Stimulated activated CD4-positive, alpha-beta T cell treated with anti-CD3 and anti-CD28 coated beads, Interleukin-15, amount 100 ng/mL, for 1 hour (primary cell): ENCODE measurements at places on chromosomes 3 and 15.

DNA sequence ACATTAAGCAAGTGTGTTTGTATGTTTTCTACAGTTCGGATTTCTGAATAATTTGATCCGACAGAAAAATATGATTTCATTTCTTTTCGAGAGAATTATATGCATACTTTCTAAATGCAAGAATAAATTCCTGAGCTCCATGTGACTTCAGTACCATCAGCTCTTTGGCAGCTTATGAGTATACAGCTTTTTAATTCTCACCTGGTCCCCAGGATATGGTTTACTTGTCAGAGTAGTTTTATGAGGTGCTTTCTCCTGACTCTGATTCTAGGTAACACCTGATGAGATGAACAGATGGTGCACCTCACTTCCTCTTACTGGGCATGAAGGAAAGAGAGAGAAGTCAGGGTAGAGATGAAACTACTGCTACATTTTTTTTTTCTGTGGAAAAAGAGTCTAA is 3.1 kb downstream of the HGD start:
- DNase-seq: no peak

DNA sequence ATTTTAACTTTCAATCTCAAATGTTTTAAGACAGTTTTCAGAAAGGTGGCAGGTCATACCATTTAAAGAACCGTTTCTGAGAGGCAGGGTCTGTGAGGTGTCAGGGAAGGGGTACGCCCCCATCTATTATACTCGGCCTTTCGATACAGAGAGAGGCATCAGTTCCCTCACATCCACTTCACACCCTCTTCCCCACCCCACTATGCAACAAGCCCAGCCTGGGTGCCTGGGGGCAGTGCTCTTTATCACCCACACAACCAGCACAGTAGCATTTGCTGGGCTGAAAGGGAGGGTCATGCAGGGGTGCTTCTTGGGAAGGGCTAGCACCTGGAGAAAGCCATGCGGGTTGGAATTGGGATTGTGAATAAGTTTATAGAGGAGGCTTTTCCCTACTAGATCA is 56.0 kb upstream of the KCNMB2 start:
- DNase-seq: no peak

GRCh38 chr3:164732166-164732565 is 346.1 kb downstream of the SI start:
- DNase-seq: no peak

GRCh38 chr3:38129058-38129457 is 7.9 kb downstream of the ACAA1 start:
- DNase-seq: no peak

GRCh38 chr15:29051422-29051821 is 165.6 kb downstream of the APBA2 start:
- DNase-seq: no peak

- no peak for DNase-seq
Measured at GRCh38 chr15:79538527-79538926, 106.4 kb downstream of the MINAR1 start.

DNA sequence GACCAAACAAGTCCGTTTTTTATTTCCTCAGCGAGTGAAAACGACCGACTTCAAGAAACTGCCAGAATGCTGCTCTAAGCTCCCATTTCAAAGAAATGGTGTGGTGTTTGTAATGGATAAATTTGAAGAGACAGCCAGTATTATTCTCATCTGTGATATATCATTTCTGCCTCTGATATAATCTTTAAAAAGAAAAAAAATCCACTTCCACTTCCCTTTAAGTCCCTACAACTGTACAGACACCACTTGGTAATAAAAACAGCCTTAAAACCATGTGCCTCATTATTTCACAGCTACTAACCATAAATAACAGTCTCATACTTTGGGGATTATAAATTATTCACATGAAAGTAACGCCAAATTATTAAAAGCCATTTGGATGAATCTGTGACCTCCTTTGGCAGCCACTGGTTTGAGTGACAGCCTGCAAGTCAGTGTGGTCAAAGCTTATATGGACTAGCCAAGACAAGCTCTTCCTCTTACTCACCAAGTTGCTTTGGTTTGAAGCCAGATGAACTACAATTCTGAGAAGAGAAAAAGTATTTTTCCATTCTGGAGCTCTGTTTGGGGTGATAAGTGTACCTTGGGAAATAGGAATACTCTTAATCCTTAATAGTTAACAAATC is 168.0 kb downstream of the SHOX2 start:
- DNase-seq: no peak

DNA sequence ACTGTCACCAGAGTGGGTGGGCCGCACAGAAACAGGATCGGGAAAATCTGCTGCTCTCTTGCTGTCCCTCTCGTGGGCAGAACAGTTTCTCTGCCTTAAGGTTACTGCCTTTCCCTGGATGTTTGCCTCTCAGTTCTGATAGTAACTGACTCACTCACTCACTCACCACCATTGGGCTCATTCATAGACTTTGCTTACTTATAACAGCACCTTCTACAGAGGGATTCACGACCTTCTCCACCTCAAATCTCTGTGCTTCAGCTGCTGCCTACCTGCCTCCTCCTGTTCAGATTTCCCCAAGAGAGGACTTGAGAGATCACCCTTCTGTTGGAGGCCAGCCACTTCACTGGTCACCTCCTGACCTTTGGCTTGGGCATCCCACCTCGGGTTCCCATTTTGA is 147.7 kb upstream of the ICE2 start:
- DNase-seq: no peak

DNA sequence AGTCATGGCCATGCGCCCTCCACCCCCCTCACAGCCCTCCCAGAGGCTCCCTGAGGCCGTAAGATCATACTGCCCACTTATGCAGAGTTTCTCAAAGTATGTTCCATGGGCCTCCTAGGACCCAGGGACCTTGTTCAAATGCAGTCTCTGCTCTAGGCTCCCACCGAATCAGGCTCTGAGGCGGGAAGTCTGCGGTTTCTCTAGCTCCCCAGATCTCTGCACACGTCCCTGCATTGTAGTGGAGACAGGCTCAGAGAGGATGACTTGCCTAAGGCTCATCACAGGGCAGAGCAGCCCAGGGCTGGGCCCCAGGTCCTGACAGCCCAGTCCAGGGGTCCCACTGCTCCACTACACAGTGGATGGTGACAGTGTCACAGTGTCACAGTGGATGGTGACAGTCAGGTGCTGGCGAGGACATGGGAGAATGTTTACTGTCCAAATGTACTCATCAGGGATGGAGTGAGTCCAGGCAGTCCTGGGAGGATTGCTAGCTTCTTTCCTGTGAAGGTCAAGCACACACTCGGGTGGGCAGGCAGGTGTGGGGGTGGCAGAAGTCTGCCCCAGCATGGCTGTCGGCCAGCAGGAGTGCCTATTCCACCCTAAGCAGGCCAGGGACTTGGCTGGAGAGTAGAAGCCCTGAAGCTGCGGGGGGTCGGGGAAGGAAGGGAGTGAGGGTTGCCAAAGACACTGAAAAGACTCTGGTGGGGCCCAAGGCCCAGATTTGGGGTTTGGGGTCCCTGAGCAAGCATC is 12.4 kb downstream of the ANKRD63 start:
- DNase-seq: no peak

- DNase-seq: no peak
Measured at GRCh38 chr3:124791639-124792151, 61.4 kb downstream of the UMPS start.

DNA sequence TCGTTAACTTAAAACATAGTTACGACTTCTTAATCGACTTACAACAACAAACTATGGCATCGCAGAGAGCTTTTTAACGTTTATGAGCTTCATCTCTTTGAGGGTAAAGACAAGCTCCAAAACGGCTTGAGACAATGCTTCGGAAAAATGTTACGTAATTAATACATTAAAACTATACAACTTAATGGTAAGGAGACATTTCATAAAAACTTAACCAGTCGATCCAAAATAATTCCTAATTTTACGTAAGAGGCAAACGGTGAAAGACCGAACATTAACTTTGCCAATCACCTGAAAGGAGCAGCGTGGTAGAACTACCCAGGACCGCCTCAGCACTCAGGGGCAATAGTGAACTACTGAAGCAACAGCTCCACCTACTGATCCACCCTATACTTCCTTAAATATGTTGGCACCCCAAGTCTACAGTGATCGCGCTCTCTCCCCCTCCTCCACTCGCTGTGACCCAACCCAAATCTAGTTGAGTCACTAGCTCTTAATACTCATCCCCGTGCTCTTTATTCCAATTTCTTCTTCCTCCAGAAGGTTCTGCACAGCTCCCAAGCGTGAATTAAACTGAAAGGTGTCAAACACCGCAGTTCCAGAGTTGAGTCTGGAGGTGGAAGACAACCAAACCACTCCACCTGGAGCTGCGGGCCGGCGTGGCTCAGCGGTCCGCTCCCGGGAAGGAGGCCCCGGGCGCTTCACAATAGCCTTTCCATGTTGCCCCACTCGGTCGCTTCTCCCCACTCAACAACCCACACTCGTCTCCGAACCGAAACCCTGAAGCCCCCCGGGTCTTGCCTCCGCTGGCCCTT is 901 bp downstream of the NAA50 start:
- DNase-seq: peak; percentile 60

DNA sequence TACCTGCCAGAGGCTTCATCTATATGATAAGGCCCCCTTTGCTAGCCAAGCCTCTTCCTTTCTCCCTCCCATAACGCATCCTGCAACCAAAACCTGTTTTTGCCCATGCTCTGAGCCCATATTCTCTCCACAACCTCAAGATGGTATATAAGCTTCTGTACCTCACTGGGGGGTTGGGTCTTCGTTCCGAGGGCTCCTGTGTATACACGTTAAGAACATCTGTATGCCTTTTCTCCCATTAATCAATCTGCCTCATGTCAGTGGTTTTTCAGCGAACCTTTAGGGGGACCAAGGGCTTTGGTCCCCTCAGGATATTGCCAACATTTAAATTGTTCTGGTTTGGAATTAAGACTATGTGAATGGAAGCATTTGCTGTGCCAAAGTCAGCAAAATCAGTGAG is 168.0 kb downstream of the PEX5L start:
- no peak for DNase-seq

DNA sequence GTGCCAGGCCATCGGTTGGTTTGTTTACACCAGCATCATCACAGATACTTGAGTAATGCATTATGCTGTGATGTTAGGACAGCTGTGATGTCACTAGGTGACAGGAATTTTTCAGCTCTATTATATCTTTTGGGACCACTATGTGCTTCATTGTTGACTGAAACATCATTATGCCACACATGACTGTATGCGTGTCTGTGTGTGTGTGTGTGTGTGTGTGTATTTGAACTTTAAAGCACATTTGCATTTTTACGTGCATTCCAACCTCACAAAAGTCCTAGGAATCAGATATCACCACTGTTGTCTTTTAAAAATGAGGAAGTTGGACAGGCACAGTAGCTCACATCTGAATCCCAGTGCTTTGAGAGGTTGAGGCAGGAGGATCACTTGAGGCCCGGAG is 223.0 kb downstream of the TBL1XR1 start:
- DNase-seq: no peak

DNA sequence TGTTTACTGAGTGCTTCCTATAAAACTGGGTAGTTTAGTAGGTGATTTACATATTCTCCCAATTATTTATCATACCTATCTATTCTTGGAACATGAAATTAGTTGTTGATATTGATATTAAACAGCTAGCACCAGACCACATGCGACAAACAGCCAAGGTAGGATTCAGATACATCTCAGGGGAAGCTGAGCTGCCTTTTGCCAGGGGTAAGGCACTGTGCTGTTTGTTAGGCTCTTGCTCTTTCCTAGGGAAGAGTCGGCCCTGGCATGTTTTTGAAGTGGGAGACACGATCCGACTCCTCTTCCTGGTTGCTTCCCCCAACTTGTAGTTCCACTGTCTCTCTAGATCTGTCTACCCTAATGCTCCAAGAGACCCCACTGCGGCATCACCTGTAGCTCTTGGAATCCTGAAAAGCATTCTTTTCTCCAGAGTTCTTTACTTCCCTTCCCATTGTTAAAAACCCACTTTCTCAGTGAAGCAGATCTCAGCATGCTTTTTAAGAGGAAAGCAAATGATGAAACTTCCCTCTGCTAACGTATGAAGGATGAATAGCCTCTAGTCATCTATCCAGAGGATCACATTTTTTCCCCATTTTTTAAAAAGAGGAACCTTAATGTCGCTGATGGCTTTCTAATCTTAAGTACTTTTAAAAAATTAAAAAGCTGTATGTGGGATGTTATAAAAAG is 138.4 kb downstream of the GHSR start:
- DNase-seq: no peak
